HT1080 (cell line): ENCODE measurements at places on chromosomes 11 and 22. TPM values are rescaled to one million over a fixed set of nuclear protein-coding genes. Genes with fewer than 3 reads are reported as not detected.

The ALX4 gene
- not detected in 2 replicates for total RNA-seq

The CDC42BPG gene
- 0.13 and 0.23 TPM in 2 replicates for total RNA-seq

The TMEM9B gene
- total RNA-seq, result 44.6 and 52.8 TPM in 2 replicates

The CLDN5 gene
- total RNA-seq, result not detected in 2 replicates

The HEPN1 gene
- total RNA-seq, result 0.05 TPM in 1 of 2 replicates, not detected in the other

The SLC35F2 gene
- total RNA-seq, result 69.8 and 74.5 TPM in 2 replicates

DNA sequence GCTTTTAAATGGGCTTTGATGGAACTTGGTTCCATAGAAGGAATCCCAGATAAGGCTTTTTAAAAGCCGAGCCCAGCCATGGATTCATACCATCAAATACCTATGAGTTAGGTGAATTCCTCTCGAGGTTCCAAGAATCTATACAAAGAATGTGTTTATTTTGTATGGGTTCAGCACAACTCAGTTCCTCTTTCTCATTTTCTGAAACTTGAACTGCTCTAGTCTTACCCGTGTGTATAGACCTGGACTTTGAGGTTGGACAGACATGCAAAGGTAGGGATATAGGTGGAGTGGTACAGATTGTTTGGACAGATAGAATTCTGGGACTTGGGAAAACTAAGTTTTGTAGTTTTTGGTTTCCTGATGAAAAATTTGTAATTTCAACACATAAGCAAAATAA lies 97.9 kb downstream of the PGR start:
- DNase-seq, result no peak

- DNase-seq, result no peak
Observed at GRCh38 chr11:121534131-121535093, 81.6 kb upstream of the SORL1-AS1 start.

- DNase-seq, result no peak
Observed at GRCh38 chr11:12179531-12179930, 69.1 kb downstream of the MICAL2 start.

DNA sequence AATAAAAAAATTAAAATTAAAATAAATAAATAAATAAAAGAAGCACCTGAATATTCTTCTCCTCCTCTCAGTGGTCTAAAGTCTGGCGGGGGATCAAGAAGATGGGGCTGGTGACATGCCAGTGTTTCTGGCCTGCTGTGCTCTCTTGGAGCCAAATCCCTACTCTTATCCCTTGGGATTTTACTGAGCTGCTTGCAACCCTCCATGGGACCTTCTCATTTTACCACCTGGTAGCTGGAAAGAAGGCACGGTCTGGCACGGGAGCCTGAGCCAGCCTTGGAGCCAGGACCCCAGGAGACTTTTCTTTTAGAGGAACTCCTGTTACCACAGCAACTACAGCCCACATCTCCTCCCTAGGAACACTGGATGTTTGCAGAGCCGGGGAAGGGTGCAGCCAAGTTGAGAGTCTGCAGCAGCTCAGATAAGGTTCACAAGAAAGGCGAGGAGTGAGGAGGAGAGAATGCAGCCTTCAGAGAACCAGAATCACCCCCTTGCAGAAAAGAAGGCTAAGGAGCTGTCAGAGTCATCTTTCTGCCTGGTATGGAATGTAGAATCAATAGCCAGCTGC lies 21.4 kb downstream of the CD6 start:
- no peak for DNase-seq
